ENCODE measurements at places on chromosomes 6 and 20. TPM values are rescaled to one million over a fixed set of nuclear protein-coding genes. Genes with fewer than 3 reads are reported as not detected.

DNA sequence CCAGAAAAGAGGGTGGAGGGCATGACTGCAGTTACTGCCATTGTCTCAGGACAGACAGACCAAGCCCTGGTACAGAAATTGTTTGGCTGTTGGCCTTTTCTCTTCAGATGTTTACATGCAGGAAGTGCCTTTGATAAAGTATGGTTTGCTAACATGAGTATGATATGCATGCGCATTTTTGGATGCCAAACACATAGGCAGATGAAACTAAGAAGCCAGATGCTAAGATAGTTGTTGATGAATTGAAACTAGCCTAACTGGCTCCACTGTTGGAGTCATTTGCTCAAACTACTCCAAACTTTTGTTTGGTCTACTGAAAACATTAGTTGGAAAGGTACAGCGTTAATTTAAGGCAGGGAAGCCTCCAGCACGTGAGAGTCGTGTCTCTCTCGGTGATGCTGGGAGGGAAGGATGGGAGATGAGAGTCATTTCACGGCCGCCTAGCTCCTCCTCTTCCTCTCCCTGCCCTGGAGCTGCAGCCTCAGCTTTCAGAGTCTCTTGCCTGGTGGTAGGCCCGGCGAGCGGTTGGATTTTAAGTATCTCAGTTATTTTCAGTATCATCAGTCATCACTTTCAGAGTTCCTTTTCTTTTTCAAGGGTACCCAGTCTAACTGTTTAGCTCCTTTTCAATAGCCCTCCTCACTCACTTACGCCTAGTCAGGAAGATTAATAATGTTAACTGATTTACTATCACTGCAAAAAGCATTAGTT is 29.7 kb downstream of the RREB1 start:
- DNase-seq: no peak

RSPH9 gene
- total RNA-seq: not detected

EGFL8 gene
- total RNA-seq: 15.5 TPM

DNA sequence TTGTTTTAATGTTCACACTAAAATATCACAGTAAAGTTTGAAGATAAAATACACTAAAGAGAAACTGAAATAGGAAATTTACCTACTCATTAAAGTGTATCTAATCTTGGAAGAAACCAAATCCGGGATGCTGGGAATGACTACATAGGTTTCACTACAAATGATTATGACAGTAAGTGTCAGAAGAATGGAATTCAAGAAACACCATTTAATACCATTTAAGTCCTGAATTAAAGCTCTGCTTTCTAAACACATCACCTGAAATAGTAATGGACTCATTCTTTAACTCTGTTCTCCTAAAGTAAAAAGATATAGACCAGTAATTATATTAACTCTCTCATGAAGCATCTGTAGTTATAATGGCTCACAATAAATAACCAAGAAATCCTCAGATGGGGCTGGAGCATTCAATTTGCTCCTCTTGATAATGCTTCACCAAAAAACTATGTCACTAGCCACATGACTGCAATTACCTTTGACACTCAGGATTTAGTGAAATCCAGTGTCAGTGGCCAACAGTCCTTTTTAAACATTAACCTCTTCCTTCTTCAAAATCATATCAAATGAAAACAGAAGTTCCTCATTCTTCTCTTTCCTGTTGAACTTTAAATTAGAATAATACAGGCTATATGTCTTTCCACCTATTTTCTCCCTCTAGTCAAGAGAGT is 41.4 kb downstream of the MAP7 start:
- no peak for DNase-seq

TNXB gene
- total RNA-seq: 187 TPM

DCDC2 gene
- total RNA-seq: not detected

- no peak for DNase-seq
Measured at GRCh38 chr20:41318271-41318649, 729 bp upstream of the ZHX3 start.

ACOT13 gene
- 17.0 TPM for total RNA-seq

RWDD2A gene
- total RNA-seq: 5.7 TPM

DNA sequence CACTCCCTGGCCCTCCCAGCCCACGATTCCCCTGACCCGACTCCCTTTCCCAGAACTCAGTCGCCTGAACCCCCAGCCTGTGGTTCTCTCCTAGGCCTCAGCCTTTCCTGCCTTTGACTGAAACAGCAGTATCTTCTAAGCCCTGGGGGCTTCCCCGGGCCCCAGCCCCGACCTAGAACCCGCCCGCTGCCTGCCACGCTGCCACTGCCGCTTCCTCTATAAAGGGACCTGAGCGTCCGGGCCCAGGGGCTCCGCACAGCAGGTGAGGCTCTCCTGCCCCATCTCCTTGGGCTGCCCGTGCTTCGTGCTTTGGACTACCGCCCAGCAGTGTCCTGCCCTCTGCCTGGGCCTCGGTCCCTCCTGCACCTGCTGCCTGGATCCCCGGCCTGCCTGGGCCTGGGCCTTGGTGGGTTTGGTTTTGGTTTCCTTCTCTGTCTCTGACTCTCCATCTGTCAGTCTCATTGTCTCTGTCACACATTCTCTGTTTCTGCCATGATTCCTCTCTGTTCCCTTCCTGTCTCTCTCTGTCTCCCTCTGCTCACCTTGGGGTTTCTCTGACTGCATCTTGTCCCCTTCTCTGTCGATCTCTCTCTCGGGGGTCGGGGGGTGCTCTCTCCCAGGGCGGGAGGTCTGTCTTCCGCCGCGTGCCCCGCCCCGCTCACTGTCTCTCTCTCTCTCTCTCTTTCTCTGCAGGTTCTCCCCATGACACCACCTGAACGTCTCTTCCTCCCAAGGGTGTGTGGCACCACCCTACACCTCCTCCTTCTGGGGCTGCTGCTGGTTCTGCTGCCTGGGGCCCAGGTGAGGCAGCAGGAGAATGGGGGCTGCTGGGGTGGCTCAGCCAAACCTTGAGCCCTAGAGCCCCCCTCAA is at the start of gene LTA:
TSS of gene LTA (plus strand) at position 249 of the 871 bp plus-strand sequence. CDS start at position 703, 454 bp downstream.
- no peak for DNase-seq

DNA sequence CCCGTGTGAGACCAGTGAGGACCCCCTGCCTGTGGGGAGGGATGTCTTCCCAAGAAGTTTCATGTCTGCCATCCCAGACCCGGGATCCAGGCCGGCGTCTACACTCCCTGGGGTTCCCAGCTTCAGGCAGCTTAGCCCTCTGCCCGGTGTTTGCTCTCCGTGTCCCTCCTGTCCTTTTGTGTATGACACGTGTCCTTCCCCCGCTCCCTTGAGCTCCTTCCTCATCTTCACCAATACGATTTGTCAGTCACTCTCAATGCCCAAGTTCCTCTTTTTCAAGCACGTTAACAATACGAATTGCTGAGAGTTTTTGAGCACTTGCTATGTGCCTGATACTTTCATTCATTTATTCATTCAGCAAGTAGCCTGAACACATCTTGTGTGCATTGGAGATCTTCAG is 115.6 kb upstream of the PTPN1 start:
- DNase-seq: no peak

- DNase-seq: no peak
Measured at GRCh38 chr6:9620687-9621086, 794.2 kb downstream of the TFAP2A start.

DNA sequence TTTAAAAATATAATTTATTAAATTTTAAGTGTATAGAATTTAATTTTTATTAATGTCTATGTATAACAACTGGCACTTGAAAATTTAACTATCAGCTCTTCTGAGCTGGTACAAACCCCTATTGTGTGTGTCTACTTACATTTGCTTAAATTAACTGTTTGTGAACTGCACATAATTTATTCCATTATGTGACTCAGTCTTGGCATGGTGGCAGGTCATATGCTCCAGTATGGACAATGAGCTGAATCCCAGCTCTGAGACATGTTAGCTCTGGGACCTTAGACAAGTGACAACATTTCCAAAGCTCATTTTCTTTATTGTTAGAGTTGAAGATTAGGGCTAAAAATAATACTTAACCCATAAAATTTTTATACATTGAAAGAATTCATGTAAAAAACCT is 526.1 kb upstream of the MARCKS start:
- no peak for DNase-seq

PLCB4 gene
- total RNA-seq: 5.3 TPM

LRFN2 gene
- not detected for total RNA-seq

VIP gene
- 0.48 TPM for total RNA-seq

GRCh38 chr20:47574616-47575364 is 73.1 kb downstream of the NCOA3 start:
- DNase-seq: no peak

DNA sequence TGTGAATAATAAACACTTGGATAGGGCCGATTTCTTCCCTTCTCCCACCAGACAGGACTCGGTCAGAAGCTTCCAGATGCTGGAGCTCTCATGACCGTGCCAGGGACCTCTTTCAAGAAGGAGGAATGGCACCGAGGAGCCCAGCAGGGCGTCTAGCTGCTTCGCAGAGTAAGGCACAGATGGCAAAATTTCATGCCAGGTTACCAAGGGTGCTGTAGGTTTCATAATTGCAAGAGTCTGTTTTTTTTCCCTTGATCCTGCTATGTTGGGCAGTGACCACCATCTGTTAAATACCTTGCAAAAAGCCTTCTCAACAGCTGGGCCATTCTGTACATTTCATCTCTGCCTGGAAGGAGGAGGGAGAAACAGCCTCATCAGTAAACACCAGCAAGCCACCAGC is 111.8 kb downstream of the EDN3 start:
- DNase-seq: no peak

DEFB132 gene
- total RNA-seq: 1.5 TPM

DNA sequence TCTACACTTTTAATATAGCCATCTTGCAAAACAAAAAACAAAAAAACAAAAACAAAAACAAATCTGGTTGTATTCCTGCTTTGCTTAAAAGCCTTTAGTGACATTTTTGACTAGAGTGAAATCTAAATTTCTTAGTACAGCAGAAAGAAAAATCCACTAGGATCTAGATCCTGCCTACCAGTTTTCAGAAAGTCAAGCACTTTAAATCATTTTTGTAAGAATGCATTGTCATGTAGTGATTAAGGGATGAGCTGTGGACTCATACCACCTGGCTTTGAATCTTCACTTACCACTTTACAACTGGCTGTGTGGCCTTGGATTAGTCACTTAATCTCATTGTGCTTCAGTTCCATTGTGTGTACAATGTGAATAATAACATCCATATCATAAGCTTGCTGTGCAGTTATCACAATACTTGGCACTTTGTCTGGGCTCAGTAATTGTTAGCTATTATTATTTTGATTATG is 4.0 kb downstream of the MKKS start:
- no peak for DNase-seq

GRCh38 chr20:53662595-53662994 is 69.0 kb upstream of the ZNF217 start:
- no peak for DNase-seq

SLC35F1 gene
- total RNA-seq: 0.48 TPM

ARG1 gene
- total RNA-seq: 10.0 TPM
